Muscle of leg (tissue), 16 donors: ENCODE measurements at places on chromosomes 11 and 22.

- DNase-seq, result no peak
Measured at GRCh38 chr11:790721-791564, 1.1 kb upstream of the CEND1 start.

GRCh38 chr22:50306753-50307749 is at the start of gene PLXNB2:
Gene PLXNB2 (minus strand): TSS chr22:50307646. CDS start chr22:50290584, 17,062 bp downstream.
- peak; percentile 96 for DNase-seq

DNA sequence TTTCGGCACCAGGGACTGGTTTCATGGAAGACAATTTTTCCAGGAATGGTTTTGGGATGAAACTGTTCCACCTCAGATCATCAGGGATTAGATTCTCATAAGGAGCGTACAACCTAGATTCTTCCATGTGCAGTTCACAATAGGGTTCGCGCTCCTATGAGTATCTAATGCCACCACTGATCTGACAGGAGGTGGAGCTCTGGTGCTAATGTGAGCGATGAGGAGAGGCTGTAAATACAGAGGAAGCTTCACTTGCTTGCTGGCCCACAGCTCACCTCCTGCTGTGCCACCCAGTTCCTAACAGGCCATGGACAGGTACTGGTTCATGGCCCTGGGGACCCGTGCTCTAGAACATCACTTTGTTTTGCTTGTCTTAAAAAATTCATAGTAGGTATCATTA is 41.8 kb upstream of the AMPD3 start:
- no peak for DNase-seq

DNA sequence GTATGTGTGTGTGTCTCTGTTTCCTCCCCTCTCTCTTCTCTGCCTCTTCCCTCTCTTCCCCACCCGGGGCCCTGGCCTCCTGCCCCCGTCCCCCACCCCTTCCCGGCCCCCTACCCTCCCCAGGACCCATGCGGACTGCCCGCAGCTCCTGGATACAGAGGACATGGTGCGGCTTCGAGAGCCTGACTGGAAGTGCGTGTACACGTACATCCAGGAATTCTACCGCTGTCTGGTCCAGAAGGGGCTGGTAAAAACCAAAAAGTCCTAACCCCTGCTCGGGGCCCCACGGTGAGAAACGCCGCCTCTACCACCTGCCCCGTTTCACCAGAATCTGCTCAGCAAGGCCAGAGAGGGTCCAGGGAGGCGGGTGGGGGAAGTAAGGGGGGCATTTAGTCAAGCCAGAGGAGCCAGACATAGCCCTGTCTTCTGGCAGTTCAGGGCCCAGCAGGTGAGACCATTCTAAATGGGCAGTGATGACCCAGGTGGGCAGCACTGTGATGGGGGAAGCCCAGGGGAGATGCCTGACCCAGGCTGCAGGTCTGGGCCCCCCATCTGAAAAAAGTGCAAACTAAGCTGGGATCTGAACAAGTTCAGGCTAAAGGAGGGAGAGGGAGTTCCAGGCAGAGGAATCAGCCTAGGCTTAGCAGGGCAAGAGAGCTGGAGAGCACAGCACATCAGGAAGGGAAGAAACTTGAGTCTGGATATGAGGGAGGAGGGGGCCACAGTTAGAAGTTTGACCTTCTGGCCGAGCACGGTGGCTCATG is 6.4 kb downstream of the SELENOM start:
- peak; percentile 6 for DNase-seq

GRCh38 chr11:35393098-35393497 is 26.3 kb downstream of the SLC1A2 start:
- no peak for DNase-seq

DNA sequence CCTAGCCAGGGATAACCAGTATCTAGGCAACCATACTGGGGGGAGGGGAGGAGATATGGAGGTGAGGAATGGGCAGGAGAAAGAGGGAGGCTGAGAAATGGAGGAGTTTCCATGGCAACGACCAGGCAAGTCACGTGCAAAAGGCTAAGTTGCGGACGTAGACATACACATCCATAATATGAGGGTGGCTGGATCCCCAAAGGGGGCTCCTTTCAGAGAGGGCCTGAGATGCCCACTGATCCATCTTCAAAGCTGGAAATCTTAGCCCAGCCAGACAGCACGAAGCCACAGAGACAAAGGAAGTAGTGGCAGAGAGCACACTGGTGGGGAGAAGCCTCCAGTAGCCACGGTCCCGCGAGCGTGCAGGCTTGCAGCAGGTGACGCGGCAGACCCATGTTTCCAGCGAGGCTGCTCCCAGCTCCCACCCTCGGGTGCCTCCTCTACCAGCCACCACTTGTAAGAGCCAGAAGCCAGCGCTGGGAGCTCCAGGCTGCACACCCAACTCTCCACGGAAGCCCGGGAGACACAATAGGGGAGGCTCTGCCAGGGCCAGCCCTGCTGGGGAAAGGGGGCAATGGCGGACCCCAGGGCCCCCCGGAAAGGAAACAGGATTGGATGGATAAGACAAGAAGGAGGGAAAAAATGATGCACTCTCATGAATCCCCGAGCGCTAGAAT is 938 bp downstream of the FXYD6 start:
- DNase-seq, result peak; percentile 49

- no peak for DNase-seq
Measured at GRCh38 chr11:27524155-27524554, 17.6 kb upstream of the LIN7C start.

DNA sequence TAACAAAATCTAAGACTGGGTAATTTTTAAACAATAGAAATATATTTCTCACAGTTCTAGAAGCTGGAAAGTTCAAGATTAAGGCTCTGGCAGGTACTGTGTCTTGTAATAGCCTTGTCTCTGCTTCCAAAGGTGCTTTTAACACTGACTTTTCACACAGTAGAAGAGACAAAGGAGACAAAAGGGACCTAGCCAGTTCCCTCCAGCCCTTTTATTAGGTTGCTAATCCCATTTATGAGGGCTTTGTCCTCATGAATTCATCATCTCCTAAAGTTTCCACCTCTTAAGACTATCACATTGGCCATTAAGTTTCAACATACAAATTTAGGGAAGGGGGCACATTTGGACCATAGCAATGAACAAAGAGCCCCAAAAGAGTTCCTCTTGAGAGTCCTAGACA is 40.7 kb downstream of the FAM181B start:
- DNase-seq, result no peak
